ENCODE measurements at places on chromosomes 6 and 20.

DNA sequence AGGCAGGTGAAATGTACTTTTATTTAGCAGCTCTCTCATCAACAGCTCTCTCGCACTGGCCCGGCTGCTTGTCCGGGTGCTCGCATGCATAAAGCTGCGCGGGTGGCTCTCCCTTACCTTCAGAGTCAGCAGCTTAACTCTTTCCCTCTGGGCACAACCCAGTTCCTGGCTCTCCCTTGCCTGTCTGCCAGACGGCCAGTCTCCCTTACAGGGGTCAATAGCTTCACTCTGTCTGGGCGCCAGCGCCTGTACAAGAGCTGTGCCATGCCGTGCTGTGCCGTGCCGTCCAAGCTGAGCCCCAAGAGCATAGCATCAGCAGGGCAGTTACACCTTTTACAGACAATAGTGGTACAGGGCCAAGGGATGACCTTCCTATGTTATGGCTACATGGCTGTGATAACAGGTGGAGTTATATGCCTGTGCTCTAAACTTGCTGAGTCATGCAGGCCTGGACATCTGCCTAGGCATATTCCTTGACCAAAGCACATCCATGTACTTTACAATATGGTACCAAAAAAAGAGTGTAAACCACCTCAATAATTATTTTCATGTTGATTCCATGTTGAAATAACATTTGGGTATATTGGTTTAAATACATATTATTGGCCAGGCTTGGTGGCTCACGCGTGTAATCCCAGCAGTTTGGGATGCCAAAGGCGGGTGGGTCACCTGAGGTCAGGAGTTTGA lies 47.9 kb downstream of the BLTP3A start:
- DNase-seq = peak; percentile 11

GRCh38 chr20:17579369-17580039 lies 9.6 kb downstream of the DSTN start:
- DNase-seq = peak; percentile 25

DNA sequence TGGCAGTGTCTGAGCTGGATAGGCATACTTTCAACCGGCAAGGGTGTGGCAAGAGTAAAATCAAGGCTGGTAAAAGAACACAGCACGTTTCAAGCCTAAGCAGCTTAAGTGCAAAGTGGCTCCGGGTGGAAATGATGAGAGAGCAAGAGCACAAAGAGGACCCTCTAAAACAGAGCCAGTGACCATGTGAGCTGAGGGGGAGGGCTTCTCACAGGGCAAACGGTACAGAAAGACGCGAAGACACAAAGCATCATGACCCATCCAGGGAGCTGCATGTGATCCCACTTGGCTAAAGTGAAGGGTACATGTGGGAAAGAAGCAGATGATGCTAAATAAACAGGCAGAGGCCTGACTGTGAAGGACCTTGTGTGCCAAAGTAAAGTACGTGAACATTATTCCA lies 25.7 kb downstream of the FKBP5 start:
- DNase-seq = no peak

DNA sequence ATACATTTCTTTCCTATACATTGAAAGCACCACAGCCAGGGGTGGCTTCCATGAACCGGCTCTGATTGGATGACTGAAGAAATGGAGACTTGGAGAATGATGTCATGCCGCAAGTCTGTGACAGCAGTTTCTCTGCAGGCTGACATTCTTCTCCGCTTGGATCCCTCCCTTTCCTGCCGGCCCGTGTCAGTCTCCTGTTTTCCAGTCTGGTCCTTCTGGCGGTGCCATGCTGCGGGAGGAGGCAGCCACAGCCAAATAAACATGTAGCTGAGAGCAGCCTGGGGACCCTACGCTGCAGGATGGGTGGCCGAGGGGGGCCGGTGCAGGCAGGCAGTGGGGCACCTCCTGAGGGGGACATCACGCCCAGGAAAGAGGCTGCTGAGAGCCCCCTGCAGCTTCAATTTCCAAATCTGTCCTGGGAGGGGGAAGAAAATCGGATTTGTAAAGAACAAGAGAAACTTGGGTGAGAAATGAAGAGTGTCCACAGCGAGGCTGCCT lies 178.0 kb downstream of the TAF4 start:
- no peak for DNase-seq

- no peak for DNase-seq
Measured at GRCh38 chr6:34108176-34108575, 37.7 kb downstream of the GRM4 start.

GRCh38 chr6:11607383-11607782 lies 69.8 kb downstream of the TMEM170B start:
- DNase-seq = no peak

DNA sequence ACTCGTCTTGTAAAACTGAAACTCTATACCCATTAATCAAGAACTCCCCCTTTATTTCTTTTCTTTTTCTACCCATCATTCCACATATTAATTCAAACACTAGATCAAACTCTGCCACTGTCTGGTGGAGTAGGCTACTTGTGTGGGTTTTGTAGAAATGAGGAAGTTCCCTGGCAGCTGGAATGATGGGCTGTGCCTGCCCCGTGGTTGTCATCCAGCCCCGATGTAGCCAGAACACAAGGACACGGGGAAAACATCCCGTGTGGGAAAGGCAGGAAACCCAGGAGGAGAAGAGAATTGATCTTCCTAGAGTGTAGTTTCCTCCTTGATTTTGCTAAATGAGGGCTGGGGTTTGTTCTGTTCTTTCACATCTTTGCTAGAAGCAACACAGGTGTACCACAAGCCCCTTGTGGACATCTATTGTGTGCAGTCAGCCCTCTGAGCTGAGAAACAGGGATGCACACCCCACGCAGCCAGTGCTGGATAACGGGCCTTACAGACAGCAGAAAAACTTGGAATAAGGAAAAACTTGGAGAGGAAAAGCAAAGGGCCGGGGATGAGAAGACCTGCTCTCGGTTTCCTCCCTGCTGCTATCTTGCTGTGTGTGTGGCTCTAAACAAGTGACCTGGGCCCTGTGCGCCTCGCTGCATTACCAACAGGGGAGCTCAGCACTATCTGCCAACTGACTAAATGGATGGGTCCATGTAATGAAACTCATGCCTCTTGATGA lies 88.0 kb downstream of the SCML4 start:
- DNase-seq = no peak

GRCh38 chr6:56580271-56580670 lies 62.4 kb downstream of the DST start:
- peak; percentile 37 for DNase-seq

DNA sequence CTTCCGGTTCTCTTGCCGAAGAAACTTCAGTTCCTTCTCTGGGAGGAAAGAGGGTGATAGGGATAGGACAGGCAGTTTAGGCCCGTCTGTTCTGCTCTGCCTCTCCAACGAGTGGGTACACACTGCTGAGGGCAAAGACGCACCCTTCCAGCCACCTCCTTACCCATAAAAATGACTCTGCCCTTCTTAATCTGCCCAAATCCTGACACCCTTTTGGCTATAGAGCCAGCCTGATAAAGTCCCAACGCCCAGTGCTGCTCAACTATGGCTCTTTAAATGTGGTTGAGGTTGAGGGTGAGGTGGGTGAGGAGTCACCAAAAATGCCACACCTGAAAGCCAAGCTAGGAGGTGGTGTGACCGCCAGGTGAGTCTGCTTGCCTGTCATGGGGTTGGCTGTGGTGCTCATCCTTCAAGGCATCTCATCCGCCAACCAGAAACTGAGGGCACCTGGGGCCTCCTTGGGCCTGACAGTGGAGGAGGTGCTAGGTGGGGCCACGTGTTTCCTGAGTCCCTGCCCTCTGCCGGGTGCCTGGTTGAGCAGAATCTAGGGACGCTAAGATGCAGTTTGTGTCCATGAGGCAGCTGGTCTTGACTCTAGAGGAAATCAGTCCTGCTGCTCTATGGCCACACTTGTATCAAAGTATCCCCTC lies 16.3 kb downstream of the CCDC167 start:
- DNase-seq = no peak

GRCh38 chr6:20400456-20401204 lies 1.0 kb upstream of the E2F3 start:
- peak; percentile 35 for DNase-seq

DNA sequence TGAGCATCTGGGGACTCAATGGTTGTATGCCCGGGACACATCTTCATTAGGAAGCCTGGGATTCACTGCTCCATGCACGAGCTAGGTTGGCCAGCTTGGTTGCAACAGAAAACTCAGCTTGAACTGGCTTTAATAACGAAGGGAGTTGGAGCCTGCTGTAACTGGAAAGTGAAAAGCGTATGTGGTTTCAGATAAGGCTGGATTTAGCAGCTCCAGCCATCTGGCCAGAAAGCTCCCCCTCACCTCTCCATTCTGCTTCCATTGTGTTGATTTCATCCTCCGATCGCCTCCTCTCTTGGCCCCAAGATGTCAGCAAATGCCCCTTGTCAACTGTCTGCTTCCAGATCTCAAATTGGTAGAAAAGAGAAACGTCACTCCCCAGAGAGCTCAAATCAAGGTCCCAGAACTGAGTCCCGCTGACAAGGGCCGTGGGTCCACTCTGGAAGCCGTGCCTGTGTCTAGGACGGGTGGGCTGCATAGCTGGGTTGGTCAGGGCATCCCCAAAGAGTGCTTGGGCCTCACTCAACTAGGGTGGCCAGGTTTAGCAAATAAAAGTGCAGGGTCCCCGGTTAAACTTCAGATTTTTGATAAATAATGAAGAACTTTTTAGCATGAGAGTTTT lies 117.0 kb upstream of the PMEPA1 start:
- no peak for DNase-seq

GRCh38 chr6:35473850-35474130 lies 5.6 kb downstream of the RPL10A start:
- DNase-seq = peak; percentile 42

DNA sequence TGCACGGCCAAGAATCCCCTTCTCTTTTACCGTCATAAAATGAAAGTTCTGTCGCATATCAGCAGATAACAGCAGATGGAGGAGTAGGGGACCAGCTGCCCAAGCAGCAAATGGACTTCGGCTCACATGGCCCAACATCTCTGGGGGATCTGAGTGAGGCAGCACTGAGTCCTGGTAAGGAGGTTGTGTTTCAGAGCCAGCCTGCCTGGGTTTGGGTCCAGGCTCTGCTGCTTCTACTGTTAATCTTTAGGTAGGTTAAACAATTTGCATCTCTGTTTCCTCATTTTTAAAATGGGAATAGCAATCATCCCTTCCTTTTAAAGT lies 193.6 kb downstream of the DOK5 start:
- DNase-seq = no peak

DNA sequence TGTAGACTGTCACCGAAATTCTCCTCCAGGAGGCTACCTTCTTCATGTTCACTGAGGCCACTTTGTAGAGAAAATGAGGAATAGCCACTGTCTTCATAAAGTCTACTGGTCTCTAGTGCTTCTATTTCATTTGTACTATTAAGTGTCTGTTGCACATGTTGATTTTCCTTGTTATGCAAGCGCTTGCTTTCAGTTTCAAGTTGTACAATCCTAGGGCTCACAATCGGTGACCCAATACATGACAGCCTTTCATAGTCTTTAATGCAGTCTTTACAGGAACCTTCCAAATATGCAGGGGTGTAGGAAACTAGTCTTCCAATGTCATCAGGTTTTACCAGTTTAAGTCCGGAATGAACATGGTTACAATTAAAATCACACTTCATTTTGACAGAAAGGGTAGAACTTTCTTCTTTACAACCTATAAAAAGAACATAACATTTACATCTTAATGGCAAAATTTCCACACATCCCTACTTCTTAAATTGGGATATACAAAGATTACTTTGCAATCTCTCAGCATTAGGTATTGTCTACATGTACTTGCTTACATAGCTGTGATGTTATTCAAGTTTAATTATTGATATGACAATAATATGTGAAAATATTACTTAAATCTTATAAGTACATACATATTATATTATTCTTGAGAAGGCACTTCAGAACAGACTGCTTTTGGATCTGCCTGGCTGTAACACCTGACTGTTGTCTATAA lies 7.5 kb downstream of the FBXO5 start:
- DNase-seq = no peak

DNA sequence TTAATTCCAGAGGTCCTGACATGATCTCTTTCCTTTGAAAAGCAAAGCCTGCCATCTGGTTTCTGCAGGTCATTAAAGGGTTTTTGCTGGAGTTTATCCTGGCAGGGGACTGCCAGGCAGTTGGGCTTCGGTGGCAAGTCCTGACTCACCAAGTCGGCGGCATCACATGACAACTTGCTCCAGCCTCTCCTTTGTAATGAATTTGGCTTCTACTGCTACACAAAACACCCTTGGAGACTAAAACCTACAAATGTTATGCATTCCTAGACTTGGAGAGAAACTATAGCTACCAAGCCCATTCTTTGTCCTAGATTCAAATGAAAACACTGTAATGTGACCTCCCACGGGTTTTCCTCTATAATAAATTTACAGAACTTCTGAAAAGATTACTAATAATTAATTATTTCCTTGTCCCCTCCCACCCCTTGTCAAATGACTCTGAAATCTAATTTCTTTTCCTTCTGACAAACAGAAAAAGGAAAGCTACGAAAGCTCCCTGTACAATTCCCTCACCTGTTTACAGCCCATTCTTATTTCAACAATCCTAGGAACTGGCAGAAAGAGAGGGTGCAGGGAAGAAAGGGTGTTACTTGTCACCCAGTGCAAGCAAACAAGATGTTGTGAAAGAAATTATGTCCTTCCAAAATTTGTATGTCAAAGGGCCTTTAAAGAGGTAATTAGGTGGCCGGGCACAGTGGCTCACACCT lies 62.9 kb downstream of the QRSL1 start:
- peak; percentile 43 for DNase-seq

DNA sequence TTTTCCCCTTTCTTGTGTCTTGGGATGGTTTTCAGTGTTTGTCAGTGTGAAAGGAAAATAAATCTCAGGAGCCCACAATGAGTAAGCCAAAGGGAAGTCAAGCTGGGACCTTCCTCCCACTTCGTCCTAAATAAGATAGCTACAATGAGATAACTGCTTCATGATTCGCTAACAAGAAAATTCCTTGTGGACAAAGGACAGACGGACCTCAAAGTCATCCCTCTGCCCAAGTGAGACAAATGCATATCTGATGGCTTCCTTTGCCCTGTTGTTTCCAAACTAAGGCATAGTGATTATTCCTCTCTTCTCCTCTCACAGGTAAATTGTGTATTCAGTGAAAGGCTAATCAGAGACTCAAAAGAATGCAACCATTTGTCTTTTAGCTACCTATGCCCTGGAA lies 26.1 kb upstream of the ADTRP start:
- peak; percentile 28 for DNase-seq

DNA sequence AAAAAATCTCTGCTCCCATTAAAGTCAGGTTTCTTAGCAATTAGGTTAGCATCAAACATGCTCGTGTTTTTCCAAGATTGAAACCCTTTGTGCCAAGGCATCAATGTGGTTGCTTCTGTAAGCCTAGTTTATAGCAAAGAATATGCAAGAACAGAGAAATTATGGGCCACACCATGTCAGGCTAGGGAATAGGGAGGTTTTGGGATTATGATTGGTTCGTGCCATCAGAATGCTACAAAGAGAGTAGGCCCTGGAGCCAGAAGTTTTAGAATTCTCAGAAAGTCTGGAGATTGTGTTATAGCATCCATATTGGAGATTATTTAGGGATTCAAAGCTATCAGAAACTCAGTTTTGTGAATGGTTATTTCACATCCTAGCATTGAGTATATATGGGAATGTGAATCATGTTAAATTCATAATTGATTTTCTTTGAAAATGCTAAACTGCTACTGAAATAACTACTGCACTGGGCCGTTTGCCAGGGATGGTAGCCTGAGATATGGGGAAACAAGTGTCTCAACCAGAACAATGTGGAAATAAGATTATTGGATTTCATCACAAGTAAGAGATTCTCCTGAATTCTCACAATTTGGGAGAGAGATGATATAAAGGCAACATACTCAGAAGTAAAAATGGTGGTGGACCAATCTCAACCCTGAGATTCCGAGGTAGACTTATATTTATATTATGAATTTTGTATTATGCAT lies 45.3 kb downstream of the ZNF292 start:
- DNase-seq = peak; percentile 11

GRCh38 chr6:113495521-113495920 lies 361.6 kb upstream of the MARCKS start:
- peak; percentile 86 for DNase-seq
